Eye (tissue), 1 donor: ENCODE measurements at places on chromosomes 16 and 17.

- DNase-seq: no peak
Observed at GRCh38 chr16:76942089-76942488, 248.9 kb upstream of the MON1B start.

DNA sequence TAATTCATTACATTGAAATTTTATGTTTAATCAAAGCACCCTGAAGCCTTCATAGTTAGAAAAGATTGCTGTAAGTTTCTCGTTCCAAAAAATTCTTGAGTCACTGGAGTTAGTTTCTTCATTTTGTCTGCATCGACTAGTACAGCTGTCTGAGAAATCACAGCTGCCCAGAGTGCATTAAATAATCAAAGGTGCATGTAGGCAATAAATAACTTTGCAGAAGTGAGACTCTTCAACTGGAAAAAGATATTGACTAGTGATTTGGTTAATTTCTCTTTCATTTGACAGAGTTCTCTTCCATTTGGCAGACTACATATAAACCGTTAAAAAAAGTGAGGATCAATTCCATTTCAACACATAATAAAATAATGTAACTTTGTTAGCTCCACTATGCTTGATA is 234.0 kb downstream of the CNTNAP4 start:
- DNase-seq: no peak

GRCh38 chr17:15918261-15918660 is 26.7 kb upstream of the ADORA2B start:
- no peak for DNase-seq

GRCh38 chr17:73806768-73807167 is 162.5 kb upstream of the SDK2 start:
- no peak for DNase-seq

DNA sequence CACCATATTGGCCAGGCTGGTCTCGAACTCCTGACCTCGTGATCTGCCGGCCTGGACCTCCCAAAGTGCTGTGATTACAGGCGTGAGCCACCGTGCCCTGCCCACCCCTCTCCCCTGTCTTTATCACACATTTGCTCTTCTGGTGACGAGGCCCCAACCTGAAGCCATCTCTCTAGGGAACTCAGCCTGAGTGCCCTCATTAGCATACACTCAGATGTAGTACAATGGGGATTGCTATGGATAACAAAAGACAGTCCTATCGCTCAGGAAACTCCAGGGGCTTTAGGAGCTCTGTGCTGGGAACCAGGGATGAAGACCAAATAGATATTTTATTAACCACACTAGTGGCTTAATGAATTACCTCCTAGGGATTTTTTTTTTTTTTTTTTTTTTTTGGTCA is 100.7 kb downstream of the MARF1 start:
- DNase-seq: no peak

DNA sequence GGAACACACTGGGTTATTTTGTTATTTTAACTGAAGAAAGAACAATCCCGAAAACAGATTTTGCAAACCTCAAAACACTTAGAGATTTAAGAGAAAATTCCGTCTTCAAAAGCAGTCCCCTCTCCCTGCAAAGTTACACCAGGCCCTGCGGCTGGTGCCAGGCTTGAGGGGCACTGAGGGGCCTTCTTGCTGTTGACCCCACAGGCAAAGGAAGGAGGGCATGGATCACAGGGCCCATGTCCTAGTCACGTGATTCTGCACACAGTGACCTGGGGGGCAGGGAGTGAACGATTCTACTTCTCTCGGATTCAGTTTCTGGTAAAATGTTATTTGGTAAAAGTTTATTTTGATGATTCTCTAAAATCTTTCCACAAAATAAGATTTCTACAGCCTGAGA is 55.3 kb upstream of the FASN start:
- DNase-seq: no peak

- peak; percentile 79 for DNase-seq
Observed at GRCh38 chr17:49494986-49495841, at the start of gene NGFR. TSS of gene NGFR (plus strand) at chr17:49495293. CDS start at chr17:49495418, 125 bp downstream.

GRCh38 chr16:21608639-21609328 is 9.4 kb downstream of the METTL9 start:
- DNase-seq: no peak

- no peak for DNase-seq
Observed at GRCh38 chr16:58034128-58034685, 8.7 kb downstream of the MMP15 start.

DNA sequence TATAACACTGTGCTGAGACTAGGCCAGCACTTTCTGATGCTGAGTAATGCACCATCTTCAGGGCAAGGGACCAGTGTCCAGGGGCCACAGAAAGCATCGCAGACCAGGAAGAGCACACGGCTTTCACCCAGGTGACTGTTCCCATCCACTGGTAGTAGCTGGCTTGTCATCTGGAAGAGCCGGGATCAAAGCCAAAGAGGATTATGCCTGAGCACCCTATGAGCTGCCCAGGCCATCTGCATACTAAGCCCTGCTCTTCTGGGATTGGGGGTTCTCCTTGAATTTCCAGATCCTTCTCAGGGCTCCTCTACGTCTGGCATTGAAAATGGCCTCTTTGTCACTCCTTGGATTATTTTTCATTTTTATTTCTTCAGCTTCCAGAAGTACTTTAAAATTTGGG is 140.7 kb downstream of the IRX3 start:
- no peak for DNase-seq

GRCh38 chr17:42405076-42405475 is 16.8 kb upstream of the STAT3 start:
- no peak for DNase-seq

- no peak for DNase-seq
Observed at GRCh38 chr16:67386861-67387455, 6.3 kb downstream of the TPPP3 start.

- no peak for DNase-seq
Observed at GRCh38 chr17:80064696-80065095, 28.3 kb downstream of the CCDC40 start.

- no peak for DNase-seq
Observed at GRCh38 chr17:77212081-77212832, 71.5 kb downstream of the SEC14L1 start.

DNA sequence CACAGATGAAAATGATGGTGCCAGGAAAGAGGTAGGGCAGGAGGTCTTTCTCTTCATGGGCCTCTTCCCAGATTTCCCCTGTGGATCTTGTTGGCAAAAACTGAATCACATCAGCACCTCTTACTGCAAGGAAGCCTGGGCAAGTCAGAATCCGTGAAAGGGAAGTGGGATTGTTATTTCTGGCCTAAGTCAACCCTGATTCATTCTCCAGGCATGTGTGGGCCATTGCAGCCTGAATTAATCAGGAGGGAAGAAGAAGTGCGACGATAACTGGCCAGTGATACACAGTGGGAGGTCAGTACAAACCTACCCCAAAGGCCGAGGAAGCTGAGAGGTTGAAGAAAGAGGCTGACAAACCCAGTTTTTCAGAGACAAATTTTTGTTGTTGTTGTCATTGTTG is 17.9 kb upstream of the NSMCE1 start:
- DNase-seq: peak; percentile 16

GRCh38 chr16:11564046-11564926 is 22.4 kb downstream of the LITAF start:
- DNase-seq: no peak

DNA sequence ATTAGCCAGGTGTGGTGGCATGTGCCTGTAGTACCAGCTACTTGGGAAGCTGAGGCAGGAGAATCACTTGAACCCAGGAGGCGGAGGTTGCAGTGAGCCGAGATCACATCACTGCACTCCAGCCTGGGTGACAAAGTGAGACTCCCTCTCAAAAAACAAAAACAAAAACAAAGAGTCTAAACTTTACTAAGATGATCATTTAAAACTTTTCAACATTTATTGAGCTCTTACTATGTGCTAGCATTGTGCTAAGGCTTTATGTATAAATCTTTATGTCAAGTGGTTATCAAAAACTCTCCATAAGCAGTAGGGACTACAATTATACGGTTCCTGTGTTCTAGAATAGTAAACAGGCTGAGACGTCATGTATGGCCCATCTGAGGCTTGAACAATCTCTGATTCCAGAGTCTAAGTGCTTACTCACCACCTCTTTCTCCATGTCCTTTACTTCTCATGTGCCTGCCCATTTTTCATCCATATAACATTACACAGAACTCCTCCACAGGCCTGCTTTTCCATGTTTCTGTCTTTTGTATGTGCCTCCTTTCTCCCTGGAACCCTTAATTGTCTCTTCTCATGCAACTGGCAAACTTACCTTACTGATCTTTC is 66.7 kb downstream of the NUP88 start:
- no peak for DNase-seq

GRCh38 chr17:74729866-74730265 is 7.2 kb upstream of the RAB37 start:
- DNase-seq: no peak

DNA sequence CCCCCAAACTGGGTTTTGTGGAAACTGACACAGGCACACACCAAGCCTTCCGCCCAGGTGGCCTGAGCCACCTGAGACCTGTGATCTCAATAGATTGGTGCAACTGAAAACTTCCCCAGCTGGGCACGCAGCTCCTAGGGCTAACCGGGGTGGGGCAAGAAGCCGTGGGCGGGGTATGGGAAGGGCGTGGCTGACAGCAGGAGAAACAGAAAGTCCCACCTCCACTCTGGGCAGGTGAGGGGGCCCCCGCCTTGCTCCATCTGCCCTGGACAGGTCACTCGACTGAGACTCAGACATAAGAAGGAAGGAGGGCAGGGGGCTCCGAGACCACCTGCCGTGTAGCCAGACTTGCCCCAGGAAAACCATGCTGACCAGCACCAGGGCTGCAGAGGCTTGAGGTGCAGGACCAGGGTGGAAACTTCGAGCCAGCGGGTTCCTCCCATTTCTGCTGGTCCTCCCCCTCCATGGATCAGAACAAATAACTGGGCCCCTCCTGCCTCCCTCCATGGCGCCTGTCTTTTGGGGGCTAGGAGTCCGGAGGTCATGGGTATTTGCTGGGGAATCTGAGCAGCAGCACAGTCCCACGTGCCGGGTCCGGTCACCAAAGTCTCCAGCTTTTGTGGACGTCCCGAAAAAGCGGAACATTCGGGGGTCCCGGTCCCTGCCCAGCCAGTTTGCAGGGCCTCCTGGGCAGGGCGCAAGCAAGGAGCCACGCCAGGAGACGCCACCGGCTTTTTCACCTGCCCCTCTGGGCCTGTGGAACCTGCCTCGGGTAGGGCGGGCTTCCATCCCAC is 1.3 kb downstream of the TIMP2 start:
- DNase-seq: peak; percentile 32

GRCh38 chr17:65783845-65784334 is 222.4 kb upstream of the AXIN2 start:
- DNase-seq: no peak

DNA sequence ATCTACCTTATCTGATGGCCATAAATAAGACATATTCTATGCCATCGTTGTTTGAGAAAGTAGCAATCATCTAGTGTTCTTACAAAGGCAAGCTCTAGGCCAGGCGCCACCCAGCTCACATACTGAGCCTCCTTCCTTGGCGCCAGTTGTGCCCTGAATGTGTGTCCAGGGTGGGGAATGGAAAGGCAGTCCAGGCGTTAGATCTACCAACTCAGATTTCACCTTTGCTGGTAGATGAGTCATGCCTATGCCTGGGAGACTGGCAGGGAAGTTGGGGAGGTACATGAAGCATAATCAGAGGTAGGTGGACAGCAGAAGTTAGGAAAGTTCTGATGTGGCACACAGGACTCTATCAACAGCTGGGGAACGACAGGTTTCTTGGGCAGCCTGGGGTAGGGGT is 23.6 kb downstream of the SDR42E1 start:
- DNase-seq: no peak

DNA sequence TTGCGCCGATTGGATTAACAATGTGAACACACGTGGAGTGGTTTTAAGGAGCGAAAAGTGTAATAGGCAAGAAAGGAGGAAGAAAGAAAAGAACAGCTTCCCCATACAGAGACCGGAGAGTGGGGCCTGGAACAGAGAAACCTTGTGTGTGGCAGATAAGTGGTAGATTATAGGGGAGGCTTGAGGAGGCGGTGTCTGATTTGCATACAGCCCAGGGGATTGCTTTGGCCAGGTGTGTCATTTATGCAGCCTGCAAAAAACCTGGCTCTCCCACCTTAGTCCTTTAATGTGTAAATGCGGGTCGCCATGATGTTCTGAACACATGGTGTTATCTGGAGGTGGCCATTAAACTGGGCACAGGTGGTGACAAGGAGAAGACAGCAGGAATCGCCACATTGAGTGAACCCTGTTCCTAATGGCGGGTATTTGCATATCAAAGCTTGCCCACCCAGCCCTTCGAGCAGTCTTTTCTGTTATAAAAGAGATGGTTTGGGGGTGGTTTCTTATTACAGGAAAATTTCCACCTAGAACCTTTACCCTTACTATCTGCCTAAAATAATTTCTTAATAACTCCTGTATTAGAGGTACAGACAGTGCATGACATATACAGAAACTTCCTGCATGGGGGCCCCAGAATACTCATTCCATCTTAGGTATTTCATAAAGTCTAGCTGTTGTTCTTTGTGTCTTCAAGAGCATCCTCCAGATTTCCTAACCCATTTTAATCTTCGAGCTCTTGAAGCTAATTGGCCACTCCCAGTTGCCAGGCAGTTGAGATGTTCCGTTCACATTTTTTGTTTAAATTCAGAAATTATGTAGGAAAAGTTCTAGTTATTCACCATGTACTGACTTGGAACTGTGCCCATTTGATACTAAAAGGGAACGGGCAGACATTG is 292.5 kb downstream of the RBFOX1 start:
- DNase-seq: no peak

GRCh38 chr17:66720567-66720966 is 114.3 kb upstream of the CACNG5 start:
- no peak for DNase-seq

DNA sequence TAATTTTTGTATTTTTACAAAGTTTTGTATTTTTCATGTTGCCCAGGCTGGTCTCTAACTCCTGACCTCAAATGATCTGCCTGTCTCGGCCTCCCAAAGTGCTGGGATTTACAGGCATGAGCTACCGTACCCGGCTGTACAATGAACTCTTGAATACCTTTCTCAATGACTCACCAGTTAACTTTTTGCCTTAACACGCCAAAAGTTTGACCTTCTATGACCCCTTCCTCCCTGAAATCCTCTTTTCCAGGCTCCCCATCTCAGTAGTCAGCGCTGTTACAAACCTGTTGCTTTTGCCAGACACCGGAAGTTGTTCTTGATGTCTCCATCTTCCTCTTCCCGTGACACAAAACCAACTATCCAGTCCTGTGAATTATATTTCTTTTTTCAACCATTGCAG is 158.1 kb upstream of the ASIC2 start:
- DNase-seq: no peak

GRCh38 chr16:66278604-66279262 is 87.8 kb upstream of the CDH5 start:
- no peak for DNase-seq

DNA sequence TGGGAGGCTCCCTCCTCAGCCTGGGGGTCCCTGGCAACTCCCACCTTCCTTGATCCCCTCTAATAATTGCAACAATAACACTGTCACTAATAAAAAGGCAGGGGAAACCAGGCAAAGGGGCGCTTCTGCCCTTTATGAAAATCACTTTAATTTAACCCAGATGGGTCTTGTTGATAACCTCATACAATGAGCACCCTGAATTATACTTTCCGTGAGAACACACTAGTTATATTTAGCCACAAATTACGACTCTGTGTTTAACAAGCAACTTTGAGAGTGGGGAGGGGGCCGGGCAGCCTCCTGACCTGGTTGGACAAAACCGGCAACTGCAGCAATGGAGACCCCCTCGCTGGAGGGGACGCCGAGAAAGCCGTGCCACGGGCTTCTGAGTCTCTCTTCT is 5.7 kb upstream of the BAHCC1 start:
- no peak for DNase-seq

- no peak for DNase-seq
Observed at GRCh38 chr17:44097110-44097958, 26.1 kb downstream of the HDAC5 start.

GRCh38 chr16:27326738-27327585 is 13.2 kb downstream of the IL4R start:
- DNase-seq: peak; percentile 62

- no peak for DNase-seq
Observed at GRCh38 chr17:81529437-81529803, 1.2 kb downstream of the FSCN2 start.
